ENCODE measurements at places on chromosomes 3 and 15.

GRCh38 chr3:42884324-42884723, 8.6 kb upstream of the CYP8B1 start:
- DNase-seq, result no peak

DNA sequence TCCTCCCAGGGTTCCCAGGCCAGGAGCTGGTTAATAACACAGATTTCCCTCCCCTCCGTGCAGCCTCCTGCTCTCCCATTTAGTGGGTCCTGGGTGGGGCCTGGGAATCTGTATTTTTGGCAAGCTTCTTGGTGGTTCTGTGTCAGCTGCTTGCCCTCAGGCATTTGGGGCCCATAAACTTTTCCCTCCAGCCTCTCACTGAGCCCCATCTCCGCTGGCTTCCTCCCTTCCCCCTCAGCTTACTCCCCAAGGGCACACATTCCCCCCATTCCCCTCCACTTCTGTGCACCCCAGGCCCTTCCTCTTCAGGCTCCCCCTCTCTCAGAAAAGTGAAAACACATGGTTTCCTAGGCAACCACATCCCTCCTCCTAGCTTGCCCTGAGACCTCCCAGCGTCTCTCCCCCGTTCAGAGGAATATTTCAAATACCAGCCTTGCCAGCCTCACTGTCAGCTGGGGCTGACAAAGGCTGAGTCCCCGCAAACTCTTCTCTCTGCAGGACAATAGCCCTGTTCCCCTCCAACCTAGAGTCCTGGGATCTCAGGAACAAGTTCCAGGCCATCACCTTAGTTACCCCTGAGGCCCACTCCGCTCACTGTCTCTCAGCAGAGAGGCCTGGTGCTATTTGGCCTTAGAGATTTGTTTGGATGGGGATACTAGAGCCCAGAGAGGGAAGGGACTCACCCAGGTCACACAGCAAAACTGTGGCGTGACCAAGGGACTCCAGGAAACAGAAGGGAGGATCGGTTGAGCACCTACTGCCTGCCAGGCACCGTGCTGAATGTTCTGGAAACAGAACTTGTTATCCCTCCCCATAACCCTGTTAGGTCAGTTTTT, 44.6 kb upstream of the SMAD6 start:
- no peak for DNase-seq

GRCh38 chr3:69888040-69888942, 111.2 kb upstream of the SAMMSON start:
- DNase-seq, result no peak

- no peak for DNase-seq
Measured at GRCh38 chr3:24506966-24507775, 12.5 kb upstream of the THRB start.

DNA sequence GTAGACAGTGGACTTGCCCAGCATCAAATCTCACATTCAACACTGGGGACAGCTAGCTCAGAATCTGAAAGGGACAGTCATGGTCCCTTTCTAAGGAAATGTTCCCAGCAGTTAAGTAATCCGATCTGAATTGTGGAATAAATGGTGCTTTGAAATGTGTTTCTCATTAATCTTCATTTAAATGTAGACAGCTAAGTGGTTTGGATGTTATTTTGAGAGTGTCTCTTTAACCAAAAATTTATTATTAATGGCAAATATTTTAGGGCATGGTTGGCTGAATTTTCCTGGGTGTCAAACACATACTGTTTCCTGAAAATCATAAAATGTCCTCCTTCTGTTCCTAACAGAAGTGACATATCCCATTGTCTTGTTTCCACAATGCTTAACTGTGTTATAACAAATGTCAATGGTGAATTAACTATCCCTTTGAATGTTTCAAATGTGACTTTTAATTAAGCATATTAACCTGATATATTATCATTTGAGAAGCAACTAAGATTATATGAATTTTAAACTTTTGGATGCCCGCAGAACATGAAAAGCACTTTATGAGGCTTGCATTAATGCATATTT, 210.8 kb downstream of the CHST2 start:
- no peak for DNase-seq

GRCh38 chr3:177930771-177931170, 605.5 kb upstream of the KCNMB2 start:
- no peak for DNase-seq

DNA sequence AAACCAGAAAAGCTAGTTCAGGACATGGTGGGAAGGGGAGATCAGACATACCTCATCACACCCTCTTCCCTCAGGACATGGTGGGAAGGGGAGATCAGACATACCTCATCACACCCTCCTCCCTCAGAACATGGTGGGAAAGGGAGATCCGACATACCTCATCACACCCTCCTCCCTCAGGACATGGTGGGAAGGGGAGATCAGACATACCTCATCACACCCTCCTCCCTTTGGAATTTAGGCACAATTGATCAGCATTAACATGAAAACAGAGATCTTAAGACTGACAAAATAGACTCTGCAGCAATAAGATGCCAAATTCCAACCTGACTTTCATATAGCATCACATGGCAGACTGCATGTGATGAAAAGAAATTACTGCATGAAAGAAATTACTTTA, 412.7 kb upstream of the ZNF717 start:
- DNase-seq, result no peak

DNA sequence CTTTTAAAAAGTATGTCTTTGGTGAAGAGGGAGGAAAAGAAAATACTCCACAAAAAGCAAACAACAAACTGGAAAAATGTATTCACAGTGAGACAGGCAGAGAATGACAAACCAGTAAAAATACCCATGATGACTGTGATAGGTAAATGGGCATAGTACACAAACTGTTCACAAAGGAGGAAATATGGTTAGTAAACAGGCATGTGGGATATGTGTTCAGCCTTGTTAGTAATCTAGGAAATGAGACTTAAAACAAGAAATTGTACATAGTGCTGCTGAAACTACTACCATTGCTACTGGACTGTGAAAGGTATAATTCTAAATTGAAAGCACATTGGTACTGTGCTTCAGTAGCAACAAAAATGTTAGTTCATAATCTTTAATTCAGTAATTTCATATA, 50.1 kb downstream of the UBE2E2 start:
- DNase-seq, result no peak

Data from stimulated activated CD8-positive, alpha-beta memory T cell treated with anti-CD3 and anti-CD28 coated beads, Interleukin-4, amount 100 ng/mL, for 1 hour (primary cell).